ENCODE measurements at places on chromosomes 6 and 20. TPM values are rescaled to one million over a fixed set of nuclear protein-coding genes. Genes with fewer than 3 reads are reported as not detected.
A peak's percentile ranks its signal among the peaks of the same experiment; 100 is the strongest.

The CD40 gene
- not detected for total RNA-seq

The BAG2 gene
- total RNA-seq, result 23.3 TPM

The C4B gene
- total RNA-seq, result 0.30 TPM

The NOX3 gene
- total RNA-seq, result not detected

The RBM24 gene
- total RNA-seq, result 12.5 TPM

The XKR7 gene
- total RNA-seq, result 0.12 TPM

GRCh38 chr20:1734269-1734858 is 76.8 kb upstream of the SIRPG start:
- DNase-seq, result no peak

GRCh38 chr20:32479697-32480171 is 105.4 kb downstream of the NOL4L start:
- no peak for DNase-seq

DNA sequence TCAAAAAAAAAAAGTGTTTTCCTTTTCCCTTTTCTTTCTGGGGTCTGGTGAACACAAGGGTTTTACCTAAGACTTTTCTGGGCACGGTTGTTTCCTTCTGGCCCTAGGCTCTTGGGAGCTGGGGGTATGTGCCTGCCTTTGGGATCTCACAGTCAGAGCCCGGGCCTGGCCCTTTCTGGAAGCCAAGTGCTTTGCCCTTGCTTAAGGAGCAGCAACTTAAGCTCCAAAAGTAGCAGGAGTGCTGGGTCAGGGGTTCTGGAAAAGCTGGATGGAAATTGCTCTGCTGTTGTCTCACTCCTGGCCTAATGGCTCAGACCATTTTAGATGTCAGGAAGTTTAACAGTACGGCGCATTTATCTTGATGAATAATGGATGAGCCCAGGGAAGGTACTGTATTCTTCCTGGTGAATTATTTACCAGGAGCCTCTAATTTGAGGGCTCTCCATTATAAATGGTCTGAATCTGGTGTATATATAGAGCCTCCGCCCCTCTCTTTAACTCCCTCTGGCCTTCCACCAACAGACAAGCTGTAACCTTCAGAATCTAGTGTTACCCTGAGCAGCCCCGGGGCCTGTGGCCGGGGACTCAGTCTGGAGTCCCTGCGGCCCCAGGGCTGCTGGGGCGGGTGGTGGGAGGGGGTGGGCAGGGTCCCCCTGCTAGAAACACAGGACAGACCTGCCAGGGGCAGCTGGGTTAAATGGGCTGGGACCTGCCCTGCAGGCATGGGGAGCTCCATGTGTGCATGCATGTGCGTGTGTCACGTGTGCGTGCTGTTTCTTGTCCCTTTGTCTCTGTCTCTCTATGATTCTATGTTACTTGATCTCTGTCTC is 37.5 kb downstream of the PTK7 start:
- no peak for DNase-seq

- DNase-seq, result peak; percentile 9
Observed at GRCh38 chr20:2986466-2986865, 57.0 kb upstream of the GNRH2 start.

GRCh38 chr20:58816957-58817651 is 33.6 kb downstream of the GNAS-AS1 start:
- no peak for DNase-seq

DNA sequence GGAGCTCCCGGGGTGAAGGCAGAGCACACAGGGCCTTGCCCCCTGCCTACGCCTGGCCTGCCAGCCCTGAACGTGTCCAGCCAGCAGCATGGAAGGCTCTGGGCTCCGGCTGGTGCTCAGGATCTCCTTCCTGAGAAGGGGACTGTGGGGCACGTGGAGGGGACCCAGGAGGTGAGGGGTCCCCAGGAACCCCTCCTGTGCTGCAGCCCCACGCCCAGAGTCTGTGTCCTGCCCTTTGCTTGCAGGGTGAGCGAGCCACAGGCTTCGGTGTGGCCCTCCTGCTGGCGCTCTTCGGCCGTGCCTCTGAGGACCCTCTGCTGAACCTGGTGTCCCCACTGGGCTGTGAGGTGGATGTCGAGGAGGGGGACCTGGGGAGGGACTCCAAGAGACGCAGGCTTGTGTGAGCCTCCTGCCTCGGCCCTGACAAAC is 22.3 kb downstream of the NPEPL1 start:
- no peak for DNase-seq

DNA sequence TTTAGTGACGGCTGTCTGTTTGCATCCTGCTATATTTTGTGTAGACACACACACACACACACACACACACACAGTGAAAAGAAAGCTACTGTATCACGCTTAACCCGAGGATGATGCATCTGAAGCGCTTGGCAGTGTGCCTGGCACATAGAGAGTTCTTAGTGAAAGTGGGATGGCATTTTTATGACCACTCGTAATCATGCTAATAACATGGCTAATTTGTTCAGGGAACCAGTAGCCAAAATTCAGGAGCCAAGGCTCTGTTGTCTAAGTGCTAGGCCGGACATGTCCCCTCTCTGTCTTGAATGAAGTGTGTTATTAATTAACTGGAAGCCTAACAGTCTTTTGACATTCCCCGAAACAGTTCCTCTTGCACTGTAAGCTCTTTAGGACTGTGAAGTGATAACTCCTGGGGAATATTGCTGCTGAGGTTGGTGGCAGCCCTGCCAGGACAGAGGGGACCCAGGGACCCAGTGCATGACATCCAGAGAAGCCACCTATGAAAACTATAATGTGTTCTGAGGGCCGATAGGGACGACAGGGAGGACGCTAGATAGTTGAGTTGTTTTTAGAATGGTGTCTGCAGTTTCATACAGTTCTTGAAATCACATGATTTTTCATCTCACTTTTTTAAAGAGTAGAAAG is 45.0 kb upstream of the IRF4 start:
- peak; percentile 70 for DNase-seq

DNA sequence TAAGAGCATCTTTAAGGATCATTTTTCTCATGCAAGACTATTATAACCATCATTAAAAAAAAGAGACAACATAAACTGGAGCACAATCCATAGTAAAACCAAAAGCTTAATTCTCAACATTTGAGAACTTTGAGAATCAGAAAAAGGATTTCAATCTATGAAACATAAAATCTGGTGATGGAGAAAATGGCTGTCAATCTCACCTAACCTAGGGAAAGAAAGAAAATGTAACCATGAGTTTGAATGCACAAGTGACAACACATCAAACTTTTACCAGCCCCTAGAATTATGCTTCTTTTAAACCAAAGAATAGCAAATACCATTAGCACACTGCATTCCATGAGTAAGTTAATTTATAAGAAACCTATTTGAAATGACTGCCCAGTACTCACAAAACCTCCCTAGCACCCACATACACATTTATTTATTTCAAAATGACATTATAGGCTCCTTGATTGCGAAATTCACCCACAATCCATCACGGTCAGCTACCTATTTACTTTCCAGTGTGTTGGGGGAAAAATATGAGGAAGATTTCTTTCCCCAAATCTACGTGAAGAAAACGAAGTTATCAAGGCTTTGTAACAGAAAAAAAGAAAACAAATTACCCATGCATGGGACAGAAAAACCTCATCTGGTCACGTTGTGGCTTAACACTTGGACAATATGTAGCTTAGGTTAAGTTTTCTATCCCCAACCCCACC is 828 bp downstream of the ASCC3 start:
- DNase-seq, result peak; percentile 5

DNA sequence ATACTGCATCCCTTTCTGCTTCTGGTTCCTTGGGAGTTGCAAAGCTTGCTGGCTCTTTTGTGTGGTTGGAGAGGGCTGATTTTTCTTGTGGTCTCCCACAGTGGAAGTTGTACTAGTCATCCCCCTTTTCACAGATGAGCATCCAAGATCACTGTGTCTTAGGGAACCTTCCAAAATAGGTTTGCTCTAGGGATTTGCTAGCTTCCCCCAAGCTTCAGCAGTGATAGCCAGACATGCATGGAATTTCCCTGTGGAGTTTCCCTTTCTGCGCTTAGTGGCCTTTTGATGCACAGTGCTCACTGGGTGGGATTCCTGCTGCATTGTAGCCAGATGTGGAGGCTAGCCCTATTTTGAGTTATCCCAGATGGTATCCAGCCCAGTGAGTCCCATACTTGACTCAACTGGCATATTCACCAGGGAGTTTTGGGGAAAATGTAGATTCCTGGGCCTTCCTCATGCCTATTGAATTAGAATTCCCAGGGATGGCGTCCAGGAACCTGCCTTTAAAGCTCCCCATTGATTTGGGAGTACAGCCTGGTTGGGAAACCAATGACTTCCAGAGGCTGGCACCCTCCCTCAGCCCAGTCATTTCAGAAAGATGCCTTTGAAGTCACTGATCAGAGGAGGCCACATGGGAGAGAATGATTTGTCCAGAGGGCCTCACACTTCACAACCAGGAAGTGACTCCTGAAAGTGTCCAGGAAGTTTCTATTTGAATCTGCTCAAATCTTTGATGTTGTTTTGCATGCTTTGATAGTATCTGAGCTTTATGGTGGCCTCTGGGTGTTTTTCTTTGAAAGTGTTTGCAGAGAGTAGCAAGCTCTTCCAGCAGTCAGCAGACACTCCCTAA is 25.9 kb downstream of the PPARD start:
- DNase-seq, result peak; percentile 51

GRCh38 chr20:62726716-62727583 is 18.3 kb downstream of the NTSR1 start:
- DNase-seq, result no peak

DNA sequence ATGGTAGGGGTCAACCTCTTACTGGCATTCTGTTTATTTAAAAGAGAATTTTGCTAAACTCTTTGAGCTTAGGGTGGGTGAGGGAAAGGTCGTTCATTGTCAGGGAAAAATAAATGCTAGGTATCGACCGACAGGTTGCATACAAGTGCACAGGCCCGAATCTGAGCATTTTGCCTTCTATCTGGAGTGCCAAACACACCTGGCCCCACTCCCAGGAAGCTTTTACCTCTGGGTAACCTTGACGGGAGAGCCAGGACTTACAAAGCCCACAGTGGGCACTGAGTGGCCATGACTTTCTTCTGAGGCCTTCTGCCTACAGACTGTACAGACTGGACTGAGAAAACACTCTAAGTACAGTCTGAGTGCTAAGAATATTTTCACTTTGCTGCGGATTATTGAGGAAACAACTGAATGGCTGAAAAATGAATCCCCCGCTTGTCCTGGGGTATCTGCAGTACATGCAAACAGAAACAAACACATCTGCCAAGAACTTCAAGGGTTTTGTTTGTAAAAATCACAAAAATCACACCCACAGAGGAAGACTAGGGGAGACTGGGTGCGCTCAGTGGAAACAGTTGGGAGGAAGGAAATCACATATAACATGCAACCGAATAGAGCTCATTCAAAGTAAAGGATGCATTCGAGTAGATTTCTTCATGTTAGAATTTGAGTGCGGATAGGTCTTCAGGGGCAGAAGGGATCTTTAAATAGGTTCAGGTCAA is 152.8 kb downstream of the NFATC2 start:
- DNase-seq, result no peak

GRCh38 chr6:14542670-14543366 is 425.2 kb downstream of the CD83 start:
- peak; percentile 87 for DNase-seq
